NB4 (cell line): ENCODE measurements at places on chromosomes 5 and 9.

DNA sequence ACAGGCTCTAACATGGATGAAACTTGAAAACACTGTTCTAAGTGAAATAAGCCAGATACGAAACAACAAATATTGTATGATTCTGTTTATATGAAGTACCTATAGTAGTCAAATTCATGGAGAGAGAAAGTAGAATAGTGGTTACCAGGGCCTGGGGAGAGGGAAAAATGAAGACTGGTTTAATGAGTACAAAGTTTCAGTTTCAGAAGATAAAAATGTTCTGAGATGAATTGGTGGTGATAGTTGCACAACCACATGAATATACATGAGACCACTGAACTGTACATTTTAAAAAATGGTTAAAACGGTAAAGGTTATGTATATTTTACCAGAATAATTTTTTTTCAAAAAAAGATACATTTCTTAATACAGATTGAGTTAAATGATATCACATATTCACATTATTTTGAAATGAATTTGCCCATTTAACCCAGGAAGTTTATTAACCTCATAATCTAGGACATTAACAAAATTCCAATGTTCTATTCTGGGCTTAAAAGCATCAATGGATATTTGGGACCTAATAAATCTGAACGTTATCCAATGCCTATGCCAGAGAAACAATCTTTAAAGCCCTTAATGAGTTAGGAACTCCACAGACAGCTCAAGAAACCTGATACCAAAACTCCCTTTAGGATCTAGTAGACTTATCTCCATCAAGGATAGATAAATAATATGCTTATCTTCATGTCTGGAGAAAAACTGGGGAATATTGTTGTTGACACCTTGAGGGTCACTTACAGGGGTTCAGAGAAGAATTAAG, 521.3 kb downstream of the EFNA5 start:
- no peak for DNase-seq

GRCh38 chr5:31478901-31479300, 53.0 kb downstream of the DROSHA start:
- no peak for DNase-seq

GRCh38 chr5:139376364-139376763, 6.7 kb downstream of the SLC23A1 start:
- no peak for DNase-seq

DNA sequence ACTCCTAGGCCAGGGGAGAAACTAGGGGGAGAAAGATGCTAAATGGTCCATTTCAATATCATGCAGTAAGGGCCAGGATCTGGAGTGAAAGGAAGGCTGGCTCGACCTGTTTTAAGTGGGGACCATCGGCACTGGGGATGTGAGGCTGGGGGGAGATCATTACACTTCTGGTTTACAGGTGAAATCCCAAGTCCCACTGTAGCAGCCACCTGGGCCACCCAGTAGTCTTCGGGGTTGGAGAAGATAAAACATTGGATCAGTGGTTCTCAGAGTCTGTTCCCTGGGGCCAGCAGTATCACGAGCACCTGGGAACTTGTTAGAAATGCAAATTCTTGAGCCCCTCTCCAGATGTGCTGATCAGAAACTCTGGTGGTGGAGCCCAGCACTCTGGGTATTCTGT, 111.3 kb upstream of the ALDH1B1 start:
- DNase-seq: no peak

- DNase-seq: no peak
Observed at GRCh38 chr9:79135681-79136415, 435.9 kb upstream of the TLE4 start.
